ENCODE measurements at places on chromosomes 5 and 9.

GRCh38 chr5:75435096-75435495, 76.3 kb downstream of the CERT1 start:
- no peak for DNase-seq

DNA sequence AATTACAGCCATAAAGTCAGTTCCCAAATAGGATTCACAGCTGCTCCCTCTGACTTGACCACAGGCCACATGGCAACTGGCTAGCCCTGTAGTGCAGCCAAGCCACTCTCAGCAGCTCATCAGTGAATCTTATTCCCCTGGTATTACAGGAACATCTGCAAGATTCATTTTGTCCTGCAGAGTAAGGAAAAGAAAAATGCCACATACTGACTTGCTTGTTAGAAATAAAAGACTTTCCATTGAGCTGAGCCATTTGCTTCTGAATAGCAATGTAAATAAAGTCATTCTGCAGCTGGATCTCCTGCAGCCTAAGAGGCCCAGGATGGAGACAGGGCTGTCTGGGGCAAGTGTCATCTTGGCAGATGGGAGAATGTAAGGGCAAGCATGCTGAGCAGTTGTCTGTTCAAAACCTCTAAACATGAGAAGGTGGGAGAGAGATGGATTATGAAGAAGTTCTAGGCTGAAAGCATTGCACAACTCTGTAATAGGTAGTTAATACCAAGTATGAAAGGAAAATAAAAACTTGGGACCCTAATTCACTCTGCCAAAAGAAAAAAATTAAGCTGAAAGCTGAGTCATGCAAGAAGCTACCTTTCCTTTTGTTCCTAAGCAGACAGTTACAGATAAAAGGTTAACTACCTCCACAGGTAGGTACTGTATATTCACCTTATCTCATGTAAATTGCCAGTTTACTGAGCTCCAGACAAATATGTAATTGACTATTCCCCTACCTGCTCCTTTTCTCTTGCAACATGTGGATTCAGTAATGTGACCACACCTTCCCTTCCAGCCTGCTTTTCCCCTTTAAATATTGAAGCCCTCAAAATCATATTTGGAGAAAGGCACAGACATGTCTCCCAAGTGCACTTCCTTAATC, 244.4 kb upstream of the RAI14 start:
- no peak for DNase-seq

GRCh38 chr5:72470826-72471225, 36.4 kb downstream of the ZNF366 start:
- DNase-seq: peak; percentile 33

DNA sequence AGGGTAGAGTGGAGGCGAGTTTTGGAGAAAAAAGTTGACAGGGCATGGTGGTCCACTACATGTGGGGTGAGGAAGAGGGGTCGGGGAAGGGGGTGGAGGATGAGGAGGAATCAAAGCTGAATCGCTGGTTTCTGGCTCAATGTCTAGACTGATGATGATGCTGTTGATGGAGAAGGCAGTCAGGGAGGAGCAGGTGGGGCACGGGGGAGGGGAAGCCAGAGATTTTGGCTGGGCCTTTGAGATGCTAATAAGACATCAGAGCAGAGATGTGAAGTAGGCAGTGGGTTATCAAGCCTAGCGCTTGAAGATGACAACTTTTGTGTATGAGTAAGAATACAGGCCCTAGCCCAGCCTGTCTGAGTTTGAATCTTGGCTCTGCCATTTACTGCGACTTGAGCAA, 32.4 kb upstream of the TTC23L start:
- DNase-seq: no peak

DNA sequence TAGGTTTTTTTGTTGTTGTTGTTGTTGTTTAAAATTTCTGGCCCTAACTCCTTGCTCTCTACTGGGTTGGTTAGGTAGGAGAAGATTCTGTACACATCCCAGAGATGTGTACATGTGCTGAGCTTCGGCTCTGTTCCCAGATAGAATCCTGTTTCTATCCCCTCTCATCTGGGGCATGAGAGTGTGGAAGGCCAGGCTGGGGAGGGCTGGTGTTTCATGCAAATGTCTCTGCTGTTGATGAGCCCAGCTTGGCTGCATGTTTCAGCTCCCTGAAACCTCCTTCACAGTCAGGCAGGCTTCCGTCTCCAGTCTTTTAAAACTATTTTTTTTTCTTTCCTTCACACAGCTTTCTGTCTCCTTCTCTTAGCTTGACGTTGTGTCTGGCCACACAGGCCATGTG, 526.9 kb upstream of the KLF4 start:
- no peak for DNase-seq

DNA sequence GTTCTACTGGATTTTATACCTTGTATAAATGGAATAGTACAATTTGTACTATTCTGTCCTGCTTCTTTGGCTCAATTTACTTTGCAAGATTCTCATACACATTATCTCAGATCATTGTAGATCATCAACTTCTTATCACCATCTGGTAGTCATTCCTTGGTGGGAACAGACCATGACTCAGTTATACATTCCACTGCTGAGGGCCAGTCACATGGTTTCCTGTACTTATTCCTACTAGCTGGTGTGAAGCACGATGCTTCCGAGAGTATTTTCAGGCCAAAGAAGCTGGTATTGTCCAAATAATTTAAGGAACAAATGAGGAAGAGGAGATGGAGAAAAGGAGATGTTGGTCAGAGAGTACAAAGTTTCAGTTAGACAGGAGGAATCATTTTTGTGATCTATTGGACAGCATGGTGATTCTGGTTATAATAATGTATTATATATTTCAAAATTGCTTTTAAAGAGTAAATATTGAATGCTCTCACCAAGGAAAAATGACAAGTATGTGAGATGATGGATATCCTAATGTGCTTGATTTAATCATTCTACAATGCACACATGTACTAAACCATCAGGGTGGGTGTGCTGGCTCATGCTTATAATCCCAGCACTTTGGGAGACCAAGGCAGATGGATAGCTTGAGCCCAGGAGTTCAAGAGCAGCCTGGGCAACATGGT, 124.1 kb downstream of the SYK start:
- peak; percentile 76 for DNase-seq

Data from BJ (cell line).